ENCODE measurements at places on chromosomes 6 and 20.

DNA sequence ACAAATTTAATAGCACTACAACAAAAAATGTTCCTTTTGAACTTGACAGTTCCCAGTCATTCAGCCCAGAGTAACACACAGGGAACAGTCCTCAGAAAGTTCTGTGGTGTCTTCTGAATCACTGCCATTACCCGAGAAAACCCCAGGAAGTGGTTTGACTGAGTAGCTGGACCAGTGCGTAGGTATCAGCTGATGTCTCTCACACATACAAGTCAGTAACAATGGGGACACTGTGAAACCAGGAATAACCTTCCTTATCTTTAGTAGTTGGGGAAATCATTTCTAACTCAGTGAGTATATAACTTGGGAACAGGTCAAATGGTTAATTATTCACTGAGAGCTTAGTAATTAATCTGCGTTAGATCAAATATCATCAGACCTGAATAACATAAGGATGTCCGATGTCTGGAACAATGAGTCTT lies 73.1 kb downstream of the HIVEP2 start:
- peak; percentile 93 for DNase-seq

- peak; percentile 60 for DNase-seq
Measured at GRCh38 chr20:37741055-37741454, 47.2 kb downstream of the CTNNBL1 start.

DNA sequence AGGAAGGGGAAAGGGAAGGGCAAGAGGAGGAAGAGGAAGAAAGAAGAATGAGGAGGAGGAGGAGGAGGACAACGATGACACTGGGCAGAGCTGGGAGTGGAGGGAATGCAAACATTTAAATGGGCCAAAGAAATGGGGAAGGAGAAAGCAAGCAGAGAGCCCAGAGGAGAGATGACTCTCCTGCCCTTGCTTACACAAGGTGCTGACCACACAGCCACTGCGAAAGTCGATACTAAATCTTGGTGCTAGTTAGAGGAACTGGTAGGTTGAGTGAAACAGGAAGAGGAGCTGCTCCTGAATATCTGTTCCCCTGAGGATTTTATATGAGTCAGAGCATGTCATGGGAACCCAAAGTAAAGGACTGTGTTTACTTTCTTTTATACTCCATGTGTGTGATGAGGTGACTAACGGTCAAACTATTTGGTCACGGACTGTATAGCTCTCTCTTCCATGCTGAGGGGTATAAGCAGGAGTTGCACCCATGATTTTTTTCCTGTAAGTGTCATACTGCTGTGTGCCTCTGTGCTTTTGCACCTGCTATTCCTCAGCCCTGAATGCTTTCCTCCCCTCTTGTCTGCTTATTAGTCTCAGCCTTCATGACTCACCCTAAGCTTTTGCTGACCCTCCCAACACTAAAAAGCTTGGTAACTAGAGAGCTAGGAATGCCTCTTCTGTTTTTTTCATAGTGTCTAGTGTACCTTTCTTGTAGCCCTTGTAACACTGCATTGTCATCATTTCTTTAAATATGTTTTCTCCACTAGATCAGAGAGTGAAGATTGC lies 9.5 kb upstream of the PAQR8 start:
- peak; percentile 95 for DNase-seq

- no peak for DNase-seq
Measured at GRCh38 chr20:61503106-61503505, 251.0 kb downstream of the CDH4 start.

- peak; percentile 95 for DNase-seq
Measured at GRCh38 chr20:49216991-49217578, 2.1 kb upstream of the DDX27 start.

DNA sequence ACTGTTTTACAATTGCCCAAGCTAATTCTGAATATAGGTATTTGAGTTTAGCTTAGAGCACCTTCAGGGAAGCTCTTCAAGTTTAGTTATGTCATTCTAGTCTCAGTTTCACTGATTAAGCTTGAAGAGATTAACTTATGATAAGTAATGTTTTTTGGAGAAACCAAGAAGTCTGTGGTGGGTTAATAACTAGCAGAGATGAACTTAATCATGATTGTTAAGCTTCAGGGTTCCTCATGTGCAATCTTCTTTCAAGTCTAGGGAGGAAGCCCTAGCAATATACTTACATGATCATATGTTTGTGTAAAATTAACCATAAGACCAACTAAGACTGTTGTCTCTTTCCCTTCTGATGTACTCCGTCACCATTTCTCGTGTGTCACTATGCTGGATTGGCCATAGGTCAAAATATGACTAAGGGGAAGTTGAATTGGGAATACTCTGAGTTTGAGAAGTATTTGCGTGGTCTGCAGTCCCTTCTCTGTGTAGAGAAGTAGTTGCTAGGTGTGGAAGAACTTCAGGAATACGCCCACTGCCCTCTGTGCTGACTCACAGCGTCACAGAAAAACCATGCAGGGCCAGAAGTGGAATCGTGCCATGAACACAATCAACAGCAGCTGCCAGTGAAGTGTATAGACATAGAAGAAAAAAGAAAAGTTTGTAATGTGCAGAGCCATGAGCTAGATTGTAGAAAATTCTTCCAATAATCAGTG lies 88.3 kb downstream of the SH3BGRL2 start:
- peak; percentile 55 for DNase-seq

DNA sequence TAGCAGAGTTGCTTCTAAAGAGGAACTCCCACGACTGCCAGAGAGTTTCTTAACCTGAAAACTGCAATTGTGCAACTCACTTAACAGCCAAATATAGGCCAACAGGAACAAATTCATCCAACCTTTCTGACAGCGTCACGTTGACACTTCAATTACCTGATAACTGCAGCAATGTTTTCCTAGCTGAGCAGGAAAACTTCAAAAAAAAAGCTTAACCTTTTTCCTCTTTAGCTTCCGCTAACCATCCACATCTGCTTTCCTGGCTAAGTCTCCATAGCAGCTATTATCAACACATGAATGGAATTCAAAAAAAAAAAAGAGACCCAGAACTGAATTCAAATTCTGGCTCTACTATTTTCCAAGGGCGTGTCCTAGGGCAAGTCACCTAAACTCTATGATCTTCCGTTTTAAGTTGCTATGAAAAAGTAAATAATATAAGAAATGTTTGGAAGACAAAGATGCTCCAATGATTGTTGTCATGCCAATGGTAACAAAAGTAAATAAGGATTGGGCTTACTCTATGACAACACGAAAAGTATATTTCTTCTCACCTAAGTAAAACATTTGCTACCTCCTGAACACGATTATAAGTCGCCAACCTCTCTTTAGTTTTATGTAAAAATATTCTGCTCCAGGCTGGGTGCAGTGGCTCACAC lies 524.6 kb upstream of the JARID2 start:
- DNase-seq = peak; percentile 61

- DNase-seq = no peak
Measured at GRCh38 chr6:45505470-45505869, 127.7 kb upstream of the SUPT3H start.

GRCh38 chr6:17684134-17684533 lies 22.6 kb downstream of the NUP153 start:
- no peak for DNase-seq

DNA sequence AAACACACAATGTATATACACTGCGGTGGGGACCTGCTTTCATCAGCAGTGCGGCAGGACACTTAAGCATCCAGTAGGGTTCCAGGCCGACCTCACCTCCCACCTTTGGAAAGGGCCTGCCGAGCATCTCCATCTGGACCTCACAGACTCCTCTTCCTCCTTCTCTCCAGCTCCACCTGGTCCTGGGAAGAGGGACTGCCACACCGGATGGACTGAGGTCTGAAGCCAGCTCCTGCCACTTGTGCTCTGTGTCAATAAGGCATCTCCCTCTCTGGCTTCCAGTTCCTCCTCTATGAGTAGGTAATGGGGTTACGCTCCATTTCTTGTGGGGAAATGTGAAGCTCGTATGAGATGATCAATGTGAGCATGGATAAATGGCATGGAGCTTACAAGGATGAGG lies 19.1 kb upstream of the NNAT start:
- no peak for DNase-seq

DNA sequence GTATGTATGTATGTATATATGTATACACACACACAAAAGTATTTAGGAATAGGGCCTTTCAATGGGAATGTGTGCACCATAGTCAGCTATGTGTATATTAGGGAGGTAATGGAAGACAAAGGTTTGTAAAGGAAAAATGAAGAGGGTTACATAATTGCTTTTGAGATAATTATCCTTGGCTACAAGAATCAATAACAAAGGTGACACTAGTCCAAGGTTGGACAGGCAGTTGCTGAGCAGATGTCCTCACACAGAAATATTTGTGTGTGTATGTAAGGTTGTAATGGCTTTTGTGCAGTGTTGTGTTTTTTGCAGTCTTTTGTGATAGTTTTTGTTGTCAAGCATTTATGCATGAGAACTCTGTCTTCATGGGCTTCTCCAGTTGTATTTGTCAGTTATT lies 157.9 kb upstream of the MARCKS start:
- DNase-seq = no peak

DNA sequence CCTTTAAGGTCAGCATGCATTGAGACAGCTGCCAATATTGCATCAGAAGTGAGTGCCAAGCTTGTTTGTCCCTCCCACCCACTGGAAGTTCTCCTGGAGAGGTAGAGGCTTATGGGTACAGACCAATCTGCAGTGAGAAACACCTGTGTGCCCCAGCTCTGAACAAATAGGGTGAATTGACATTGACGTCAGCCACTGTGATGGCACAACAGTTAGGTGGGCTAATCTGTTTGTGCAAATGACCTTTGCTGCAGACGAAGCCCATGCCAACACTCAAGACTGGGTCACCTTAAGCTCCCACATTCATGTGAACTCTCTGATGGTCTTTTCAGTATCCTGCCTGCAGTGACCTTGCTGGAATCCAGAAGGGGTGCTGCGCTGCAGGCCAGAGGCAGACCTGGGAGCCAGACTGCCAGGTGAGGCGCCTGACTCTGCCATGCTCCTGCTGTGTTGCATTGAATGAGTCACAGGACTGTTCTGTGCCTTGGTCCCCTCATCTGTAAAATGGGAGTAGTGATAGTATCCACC lies 99.9 kb downstream of the ALDH8A1 start:
- DNase-seq = no peak

- no peak for DNase-seq
Measured at GRCh38 chr6:170450916-170451761, 102.0 kb downstream of the PSMB1 start.

DNA sequence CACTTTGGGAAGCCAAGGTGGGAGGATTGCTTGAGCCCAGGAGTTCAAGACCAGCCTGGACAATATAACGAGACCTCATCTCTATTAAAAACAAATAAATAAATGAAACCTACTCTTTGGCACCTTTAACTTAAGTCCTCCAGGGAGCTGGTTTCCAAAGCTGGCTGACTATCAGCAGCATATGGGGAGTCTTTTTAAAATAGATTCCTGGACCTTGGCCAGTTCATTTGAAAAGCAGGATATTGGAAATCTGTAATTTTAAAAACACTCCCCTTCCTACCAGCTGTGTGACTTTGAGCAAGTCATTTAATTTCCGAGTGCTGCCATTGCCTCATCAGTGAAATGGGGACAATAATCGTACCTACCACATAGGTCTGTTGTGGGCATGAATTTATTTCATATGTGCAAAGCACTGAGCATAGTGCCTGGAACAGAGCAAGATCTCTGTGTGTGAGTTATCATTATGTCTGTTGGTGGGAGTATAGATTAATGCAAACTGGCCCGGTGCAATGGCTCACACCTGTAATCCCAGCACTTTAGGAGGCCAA lies 40.9 kb upstream of the PTPN1 start:
- no peak for DNase-seq

DNA sequence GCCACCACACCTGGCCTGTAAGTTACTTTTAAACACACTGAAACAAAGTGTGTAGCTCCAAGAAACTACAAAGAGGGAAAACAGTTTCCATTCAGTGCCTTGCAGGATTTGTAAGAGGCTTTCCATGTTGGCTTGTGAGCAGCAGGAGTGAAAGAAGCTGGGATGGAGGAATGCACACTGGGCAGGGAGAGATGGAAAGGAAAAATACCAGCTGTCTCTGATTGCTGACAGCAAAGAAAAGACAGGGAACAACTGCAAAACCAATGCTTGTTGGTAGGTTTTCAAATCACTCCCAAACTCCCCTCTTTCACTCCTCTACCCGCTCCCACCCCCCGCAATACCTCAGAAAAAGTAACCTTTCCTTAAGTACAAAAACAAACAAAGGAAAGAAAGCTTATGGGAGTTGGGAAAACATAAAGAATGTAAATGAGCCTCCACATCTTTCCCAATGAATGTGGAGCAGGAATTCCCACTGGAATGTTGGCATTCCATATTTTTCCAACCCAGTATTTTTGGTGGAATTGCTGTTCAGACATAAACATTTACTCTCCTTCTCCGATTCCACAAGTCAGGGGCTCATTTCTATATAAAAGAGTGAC lies 166.1 kb downstream of the THBS2 start:
- DNase-seq = peak; percentile 27

DNA sequence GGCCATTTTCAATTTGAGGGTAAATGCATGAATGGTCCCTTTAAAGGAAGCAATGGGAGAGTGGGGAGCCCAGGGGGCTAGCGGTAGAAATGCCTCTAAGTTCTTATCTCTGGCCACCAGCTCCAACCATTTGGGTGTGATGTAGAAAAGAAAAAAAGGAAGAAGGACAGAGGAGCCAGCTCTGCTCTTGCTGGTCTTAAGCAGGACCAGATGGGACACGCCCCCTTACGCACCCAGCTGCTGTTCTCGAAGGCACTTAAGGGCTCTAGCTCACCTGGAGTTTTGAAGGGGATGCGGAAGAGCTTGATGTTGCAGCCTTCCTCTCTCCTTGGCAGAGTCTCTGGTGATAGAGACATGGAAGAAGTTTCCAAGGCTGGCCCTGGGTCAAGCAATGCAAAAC lies 59.5 kb upstream of the RNF144B start:
- no peak for DNase-seq
